ENCODE measurements at places on chromosomes 1 and 21.

- no peak for DNase-seq
Observed at GRCh38 chr1:117493906-117494305, 111.9 kb upstream of the TENT5C start.

- no peak for DNase-seq
Observed at GRCh38 chr1:58422436-58422835, 124.1 kb downstream of the OMA1 start.

DNA sequence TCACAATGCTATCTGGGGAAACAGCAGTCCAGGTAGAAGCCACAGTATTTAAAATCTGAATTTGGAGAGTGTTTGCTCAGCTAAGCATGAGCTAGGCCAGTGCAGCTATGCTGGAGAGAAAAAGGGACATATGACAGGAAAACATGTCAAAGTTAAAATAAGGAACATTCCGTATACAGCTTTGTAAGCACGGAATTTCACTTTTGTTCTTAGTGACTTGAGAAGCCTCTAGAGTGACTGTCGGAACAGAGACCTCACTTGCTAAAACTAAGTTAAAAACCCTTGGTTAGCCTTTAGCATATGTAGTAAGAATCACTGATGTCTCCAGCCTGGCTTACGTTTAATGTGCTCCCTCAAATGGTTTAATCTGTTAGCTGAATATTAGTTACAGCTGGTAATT lies 661.7 kb downstream of the KCNT2 start:
- DNase-seq, result no peak

DNA sequence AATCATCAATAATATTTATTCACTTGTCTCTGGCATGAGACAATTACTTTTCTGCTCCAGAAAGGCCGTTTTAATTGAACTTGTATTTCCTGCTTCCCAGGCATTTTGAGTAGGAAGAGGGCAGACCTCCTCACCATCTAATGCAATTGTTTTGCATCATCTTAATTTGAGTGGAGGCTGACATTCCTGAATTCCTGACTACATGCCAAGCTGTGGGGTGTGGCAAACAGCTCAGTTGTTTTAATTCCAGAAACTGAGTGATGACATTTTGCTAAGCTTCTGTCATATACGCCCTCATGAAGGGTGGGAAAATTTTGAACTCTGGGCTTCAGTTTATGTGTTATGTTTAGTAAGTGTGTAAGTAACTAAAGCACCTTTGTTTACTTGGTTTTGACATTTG lies 125.4 kb upstream of the USP25 start:
- DNase-seq, result no peak

DNA sequence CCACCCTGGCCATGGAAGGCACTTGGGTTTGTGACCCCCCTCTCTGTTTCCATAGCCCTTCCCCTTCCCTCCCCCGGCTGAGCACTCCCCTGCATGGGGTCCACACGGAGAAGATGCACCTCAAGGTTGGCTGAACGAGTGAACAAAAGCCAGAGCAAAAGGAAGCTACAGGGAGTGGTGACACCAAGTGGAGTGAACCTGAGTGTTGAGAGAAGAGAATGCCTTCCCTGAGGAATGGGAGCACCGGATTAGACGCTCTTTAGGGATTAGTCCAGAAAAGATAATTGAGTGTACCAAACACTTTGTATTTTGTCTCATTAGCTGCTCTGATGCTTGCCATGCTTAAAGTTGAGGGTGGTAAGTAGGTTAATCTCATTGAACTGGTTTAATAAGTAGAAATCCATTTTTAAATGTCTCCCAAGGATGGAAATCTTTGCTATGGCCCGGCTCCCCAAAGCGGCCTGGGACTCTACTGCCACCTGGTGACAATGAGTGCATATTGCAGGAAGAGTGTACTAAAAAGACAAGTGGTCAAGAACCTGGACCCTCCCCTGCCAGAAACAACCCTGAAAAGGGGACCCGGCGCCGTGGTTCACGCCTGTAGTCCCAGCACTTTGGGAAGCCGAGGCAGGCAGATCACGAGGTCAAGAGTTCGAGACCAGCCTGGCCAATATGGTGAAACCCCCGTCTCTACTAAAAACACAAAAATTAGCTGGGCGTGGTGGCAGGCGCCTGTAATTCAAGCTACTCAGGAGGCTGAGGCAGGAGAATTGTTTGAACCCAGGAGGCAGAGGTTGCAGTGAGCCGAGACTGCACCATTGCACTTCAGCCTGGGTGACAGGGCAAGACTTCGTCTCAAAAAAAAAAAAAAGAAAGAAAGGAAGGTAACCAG lies 150.6 kb upstream of the ZC3H12A start:
- DNase-seq, result peak; percentile 64

- DNase-seq, result no peak
Observed at GRCh38 chr21:44382536-44382935, 29.1 kb downstream of the TRPM2 start.

GRCh38 chr1:12594966-12595756 lies 22.8 kb downstream of the DHRS3 start:
- DNase-seq, result no peak

GRCh38 chr1:84133479-84133878 lies 10.6 kb upstream of the PRKACB start:
- no peak for DNase-seq

DNA sequence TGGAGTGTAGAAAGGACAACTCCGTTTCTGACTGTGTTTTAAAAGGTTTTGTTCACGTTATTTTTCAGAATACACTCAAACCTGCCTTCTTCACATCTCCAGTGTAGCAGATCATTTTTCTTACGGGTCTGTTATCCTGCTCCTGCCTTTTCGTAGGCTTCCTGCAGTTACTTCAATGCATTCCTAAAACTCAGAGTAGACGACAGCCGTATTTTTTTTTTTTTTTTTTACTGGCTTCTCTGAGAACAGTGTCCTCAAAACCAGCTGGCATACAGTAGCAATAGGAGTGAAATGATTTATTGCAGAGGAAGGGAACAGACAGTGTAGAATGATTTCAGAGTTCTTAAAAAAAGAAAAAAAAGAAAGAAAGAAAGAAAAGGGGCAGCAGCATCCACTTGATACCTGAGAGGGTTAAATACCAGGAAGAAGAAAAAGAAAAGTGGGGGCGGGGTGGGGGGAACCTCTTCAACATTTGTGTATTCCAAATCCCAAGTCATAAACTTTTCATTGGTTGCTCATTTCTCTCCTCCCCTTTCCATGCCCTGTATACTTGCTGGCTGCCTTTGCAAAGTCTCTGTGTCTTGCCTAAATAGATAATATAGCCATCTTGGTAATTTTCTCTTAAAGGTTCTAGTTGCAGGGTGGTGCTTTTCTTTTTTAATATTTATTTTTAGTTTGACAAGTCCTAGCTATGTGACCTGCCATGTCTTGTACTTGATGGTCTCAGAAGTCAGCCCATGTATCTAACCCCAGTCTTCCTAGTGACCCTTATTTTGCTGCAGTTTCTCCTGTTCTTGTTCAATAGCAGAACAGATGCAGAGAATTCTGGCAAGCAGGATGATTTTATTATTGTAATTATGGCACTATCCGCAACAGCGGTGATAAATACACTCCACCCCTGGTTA lies 2.8 kb downstream of the TGFB2 start:
- DNase-seq, result no peak

DNA sequence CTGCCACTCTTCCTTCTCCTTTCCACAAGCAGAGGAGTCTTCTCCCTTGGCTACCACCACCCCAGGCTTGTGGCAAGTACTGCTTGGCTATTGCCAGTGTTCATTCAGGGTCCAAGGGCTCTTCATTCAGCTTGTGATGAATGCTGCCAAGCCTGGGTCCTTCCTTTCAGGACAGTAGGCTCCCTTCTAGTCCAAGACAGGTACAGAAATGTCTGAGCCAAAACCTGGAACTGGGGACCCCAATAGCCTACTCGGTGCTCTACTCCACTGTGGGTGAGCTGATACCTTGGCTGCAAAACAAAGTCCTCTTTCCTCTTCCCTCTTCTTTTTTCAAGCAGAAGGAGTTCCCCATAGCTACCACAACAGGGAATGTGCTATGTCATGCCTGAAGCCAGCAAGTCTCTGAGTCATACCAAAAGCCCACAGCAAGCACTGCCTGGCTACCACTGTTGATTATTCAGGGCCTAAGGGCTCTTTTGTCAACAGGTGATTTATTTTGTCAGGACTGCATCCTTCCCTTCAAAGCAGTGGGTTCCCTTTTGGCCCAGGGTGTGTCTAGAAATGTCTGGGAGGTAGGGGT lies 268.9 kb downstream of the HHAT start:
- DNase-seq, result no peak

GRCh38 chr1:27506703-27507102 lies 16.7 kb upstream of the WASF2 start:
- DNase-seq, result no peak

All from erythroblast (primary cell).